ENCODE measurements at places on chromosomes 3 and 15. TPM values are rescaled to one million over a fixed set of nuclear protein-coding genes. Genes with fewer than 3 reads are reported as not detected.
A peak's percentile ranks its signal among the peaks of the same experiment; 100 is the strongest.

DNA sequence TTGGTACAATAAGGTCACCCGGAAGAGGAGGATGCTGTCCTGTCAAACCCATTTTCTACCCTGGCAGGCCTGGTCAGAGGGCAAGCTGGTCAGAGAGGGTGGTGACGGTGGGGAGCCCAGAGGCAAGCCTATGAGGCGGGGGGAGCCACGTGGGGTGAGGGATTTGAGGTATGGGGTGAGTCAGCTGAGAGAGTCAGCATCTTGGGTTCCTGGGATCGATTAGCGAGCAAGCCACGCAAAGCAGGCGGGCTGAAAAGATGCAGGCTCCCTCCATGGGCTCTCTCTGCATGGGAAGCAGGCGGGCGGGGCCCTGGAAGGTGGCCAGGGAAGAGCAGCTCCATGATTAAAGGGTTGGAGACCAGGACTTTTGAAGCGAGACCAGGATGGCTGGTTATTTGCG is 48.1 kb downstream of the MAGEF1 start:
- no peak for DNase-seq

- no peak for DNase-seq
Measured at GRCh38 chr3:129687586-129688125, 81.2 kb upstream of the PLXND1 start.

DNA sequence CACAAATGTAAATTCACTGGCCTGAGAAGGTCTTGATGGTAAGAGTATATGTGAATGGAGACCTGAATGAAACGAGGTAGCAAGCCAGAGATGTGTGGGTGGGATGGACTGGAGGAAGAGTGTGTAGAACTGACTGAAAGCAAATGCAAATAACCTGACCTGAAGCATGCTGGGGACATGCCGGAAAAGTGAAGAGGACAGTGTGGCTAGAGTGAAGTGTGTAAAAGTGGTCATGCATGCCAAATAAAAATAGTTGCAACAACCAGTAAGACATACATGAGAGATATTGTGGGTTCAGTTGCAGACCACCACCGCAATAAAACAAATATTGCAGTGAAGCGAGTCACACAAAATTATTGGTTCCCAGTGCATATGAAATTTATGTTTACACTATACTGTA is 82.3 kb downstream of the LPP start:
- no peak for DNase-seq

PPARG gene
- not detected for polyA plus RNA-seq

DNA sequence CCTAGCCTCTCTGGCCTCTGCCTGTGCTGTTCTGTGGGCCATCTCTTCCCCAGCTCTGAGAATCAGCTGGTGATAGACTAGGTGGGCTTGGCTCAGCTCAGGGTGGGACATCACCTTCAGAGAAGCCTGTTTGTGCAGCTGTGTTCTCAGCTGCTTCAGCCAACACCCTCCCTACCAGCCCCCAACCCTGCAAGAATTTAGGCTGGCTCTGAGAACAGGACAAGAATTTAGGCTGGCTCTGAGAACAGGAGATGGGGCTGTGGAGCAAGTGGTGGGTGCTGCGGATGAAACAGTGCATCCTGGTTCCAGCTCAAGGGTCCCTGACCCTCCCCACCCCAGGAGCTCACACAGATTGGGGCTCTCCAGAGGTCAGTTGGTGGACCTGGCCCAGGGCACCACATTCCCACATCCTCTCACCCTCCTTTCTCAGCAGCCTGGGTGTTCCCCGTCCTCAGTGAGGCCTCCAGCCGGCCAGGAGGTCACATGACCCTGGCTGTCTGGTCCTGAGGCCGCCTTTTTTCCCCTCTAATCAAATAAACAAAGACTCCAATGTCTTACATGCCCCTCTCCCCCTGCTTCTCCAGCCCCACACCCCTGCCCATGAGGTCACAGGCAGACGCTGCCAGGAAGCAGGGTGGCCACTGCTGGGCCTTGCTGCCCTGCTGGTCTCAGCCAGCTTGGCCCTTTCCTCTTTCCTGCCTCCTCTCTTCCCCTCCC is 14.9 kb downstream of the PLEKHO2 start:
- DNase-seq: peak; percentile 32

- DNase-seq: no peak
Measured at GRCh38 chr3:187046033-187046432, 93.3 kb downstream of the RPL39L start.

DNA sequence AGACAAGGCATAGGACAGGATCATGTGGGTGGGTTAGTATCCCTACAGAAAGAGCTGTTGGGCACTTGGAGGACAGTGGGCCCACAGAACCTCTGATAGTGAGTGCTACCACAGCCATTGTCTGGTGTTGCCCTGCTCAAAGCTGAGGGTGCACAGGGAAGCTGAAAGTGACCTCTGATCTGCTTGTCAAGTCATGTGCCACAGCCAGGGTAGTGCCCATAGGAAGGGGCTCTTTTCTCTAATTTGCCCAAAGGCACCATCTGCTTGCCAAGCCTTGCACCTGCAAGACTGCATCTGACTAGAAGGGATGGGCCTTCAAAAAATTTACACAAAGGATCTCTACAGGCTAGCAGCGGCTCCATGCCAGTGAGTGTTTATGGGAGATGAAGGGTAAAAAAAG is 87.4 kb upstream of the GSK3B start:
- DNase-seq: no peak

DNA sequence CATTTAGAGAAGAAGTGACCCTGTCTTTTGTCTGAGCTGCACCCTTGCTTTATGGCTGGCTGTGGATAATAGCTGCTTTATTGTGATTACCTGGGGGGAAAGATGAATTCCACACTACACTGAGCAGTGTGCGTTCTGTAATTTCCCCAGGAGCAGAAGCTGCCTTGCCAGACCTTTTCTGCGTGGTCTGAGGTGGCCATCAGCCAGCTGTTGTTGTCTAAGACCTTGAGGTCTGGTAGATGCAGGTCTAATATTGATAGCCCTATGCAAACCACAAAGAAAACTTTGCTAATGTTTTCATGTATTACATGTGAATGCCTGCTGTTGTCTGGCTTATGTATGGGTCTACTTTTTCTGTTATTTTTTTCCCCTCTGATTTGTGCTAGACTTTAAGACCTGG is 144.6 kb downstream of the THSD4 start:
- no peak for DNase-seq

GRCh38 chr3:150755902-150756301 is 7.1 kb downstream of the SIAH2 start:
- no peak for DNase-seq

DNA sequence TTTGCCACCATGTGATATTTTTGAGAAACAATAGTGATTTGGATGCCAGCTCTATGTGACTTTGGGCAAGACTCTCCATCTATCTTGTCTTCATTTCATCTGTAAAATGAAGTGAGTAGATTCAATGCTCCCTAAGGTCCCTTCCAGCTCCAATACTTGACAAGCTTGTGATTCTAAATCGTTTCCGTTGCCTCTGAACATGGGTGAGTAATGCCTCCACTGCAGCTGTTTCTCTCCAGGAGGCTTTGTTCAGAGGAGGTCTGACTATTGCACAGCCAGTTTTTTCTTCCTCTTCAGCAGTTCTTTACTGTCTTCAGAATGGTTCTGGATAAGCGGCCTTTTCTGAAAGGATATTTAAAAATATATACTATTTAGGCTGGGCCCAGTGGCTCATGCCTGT is 14.8 kb upstream of the TMOD3 start:
- no peak for DNase-seq

SYNPR gene
- 1.8 TPM for polyA plus RNA-seq

Data from cardiac muscle cell (in vitro differentiated cells and primary cell).